Stimulated activated CD4-positive, alpha-beta T cell treated with anti-CD3 and anti-CD28 coated beads, Interleukin-4, amount 100 ng/mL, for 24 hours (primary cell): ENCODE measurements at places on chromosomes 5 and 9.

GRCh38 chr5:17024686-17025180 lies 88.6 kb upstream of the MYO10 start:
- DNase-seq, result no peak

DNA sequence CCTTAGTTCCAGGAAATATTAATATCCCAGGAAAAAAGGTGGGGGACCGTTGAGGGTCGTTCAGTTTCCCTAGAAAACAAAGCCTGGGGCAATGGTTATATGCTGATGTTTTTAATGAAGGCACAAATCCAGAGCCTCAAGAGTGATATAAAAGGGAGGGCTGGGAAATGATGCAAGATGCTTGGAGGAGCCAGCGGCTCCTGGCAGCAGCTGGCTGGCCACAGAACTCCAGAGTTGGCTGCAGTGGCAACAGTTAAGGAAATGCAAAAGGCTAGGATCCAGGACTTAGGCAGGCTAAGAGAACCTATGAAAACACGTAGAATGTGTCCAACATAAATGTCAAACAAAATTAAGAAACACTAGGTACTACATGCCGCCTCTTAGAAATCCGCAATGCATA lies 31.0 kb upstream of the B4GALT1 start:
- no peak for DNase-seq

DNA sequence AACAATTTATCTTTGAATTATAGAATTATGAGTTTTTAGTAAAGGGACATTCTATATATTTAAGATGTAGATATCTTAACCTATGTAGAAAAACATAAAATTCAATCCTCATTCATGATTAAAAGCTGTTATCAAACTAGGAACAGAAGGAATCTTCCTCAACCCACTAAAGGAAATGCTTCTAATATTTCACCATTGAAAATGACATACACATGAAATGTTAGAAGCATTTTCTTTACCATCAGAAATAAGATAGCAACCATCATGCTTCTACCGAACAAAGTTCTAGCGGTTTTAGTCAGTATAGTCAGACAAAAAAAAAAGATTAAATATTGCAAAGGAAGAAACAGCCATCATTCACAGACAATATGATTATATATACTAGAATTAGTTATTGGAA lies 32.2 kb downstream of the SHOC1 start:
- DNase-seq, result no peak

DNA sequence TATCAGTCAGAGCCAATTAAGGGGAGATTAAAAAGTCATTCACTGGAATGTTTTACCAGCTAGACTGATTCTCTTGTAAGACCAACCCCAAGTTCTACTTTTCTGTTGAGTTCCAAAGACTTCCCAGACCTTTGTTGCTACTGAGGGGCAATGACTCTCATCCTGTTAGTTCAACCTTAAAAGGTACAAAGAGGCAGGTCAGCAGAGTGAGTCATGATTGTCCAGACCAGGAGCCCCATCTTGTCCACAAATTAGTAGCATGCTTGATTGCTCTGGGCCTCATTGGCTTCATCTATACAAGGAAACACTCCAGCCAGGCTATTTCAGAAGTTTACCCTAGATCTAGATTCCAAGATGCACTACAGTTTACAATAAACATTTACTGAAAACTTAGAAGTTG lies 79.9 kb upstream of the IL7R start:
- no peak for DNase-seq
